ENCODE measurements at places on chromosomes 12 and 14.

- DNase-seq, result no peak
Measured at GRCh38 chr12:13452955-13453570, 256.5 kb downstream of the EMP1 start.

- no peak for DNase-seq
Measured at GRCh38 chr12:53389702-53390101, 9.7 kb downstream of the SP1 start.

DNA sequence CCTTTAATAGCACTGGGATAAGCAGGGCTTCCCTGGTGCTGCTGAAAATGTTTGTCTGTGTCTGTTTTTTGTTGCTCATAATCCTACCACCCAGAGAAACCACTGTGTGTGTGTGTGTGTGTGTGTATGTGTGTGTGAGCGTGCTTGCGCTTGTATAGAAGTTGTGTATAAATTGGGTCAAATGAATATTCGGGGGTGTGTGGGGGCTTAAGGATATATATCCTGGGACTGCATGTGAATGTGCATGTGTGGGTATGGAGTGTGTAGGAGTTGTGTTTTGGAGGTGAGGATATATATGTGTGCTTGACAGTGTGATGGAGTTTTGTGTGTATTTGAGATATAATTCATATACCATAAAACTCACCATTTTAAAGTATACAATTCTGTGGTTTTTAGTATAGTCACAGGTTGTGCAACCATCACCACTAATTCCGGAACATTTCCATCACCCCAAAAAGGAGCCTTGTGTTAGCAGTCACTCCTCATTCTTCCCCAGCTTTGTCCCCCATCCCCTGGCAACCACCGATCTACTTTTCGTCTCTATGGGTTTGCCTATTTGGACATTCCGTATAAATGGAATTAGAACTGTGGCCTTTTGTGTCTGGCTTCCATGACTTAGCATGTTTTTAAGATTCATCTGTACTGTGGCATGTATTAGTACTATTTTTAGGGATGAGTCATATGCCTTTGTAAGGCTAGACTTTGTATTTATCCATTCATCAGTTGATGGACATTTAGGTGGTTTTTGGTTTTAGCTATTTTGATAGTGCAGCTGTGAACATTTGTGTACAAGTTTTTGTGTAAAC, 25.6 kb downstream of the TCTN1 start:
- no peak for DNase-seq

GRCh38 chr14:79608446-79608845, 602.9 kb downstream of the DIO2 start:
- no peak for DNase-seq

DNA sequence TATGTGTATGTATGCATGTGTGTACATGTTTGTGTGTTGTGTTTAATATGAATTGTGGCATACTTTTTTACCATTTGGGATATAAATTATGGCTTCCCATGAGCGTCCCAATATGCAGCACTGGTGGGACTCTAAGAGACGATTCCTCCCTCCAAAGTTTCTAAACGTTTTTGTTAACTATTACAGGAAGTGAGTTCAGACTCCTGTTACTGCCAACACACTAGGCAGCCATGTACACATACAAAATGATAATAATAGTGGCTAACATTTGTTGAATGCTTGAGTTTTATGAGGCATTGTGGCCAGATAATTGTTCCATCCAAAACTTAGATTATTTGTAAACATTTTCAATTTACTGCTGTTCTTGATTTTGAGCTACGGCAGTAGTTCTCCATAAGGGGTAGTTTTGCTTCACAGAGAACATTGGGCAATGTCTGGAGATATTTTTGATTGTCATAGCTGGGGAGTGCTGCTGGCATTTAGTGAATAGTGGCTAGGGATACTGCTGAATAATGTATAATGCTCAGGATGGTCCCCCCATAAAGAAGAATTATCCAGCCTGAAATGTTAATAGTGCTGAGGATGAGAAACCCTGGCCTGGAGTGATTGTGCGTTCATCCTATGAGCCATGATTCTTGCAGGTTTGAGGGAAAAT, 45.1 kb downstream of the ARID2 start:
- no peak for DNase-seq

DNA sequence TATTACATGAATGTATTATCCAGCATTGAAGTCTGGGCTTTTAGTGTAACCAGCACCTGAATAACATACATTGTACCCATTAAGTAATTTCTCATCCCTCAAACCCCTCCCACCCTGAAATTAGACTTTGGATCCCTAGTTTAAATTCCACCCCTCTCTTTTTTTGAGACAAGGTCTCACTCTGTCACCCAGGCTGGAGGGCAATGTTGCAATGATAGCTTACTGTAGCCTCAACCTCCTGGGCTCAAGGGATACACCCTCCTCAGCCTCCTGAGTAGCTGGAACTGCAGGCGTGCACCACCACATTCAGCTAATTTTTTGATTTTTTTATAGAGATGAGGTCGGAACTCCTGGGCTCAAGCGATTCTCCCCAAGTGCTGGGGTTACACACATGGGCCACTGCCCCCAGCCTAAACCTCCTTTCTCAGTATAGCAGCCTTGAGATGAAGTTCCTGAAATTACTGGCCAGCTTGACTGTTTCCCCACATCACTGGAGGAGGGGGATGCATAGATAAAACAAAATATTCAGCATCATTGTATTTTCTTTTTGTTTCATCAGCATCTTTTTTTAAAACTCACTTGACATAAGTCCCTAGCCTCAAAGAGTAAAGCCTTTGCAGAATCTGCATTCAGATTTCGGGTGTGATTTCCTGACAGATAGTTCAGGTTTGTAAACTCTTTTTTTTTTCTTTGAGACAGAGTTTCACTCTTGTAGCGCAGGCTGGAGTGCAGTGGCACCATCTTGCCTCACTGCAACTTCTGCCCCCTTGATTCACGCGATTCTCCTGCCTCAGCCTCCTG, 7.0 kb downstream of the PTPN11 start:
- DNase-seq, result no peak

- no peak for DNase-seq
Measured at GRCh38 chr12:59077575-59078426, 157.5 kb upstream of the LRIG3 start.

DNA sequence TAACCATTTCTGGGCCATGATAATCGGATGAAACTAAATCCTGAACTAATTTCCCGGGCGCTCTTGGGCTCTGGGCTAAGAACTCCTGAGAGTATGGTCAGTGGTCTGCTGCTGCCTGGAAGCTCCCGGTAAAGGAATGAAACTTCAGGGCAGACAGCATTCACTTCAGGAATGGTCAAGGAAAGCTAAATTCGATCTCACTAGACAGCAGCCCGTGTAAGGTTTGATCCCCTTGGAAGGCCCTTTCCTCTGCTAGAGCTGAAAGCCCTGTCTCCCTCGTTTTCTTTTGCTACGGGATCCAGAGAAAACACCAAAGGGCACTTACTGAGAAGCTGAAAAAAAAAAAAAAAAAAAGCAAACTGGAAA, 680 bp downstream of the ASB8 start:
- no peak for DNase-seq

- no peak for DNase-seq
Measured at GRCh38 chr12:22431693-22432251, 97.3 kb upstream of the ST8SIA1 start.

DNA sequence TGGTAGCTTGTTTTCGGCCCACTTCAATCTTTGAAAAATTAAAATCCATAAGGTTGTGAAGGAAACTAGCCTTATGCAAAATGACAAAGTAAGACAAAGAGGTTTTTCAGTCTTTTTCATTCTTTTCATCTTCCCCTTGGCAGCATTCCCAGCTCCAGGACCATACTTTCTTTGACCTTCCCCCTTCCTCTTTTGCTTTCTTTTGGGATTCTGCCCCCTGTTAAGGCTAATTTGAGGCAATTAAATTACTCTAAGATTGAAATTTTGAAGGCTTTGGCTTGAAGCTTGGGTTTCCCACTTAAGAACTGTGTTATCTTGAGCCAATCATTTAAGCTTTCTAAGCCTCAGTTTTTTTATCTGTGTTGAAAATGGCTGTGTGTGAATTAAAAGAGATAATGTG, 124.9 kb downstream of the DACT1 start:
- no peak for DNase-seq

All from activated naive CD4-positive, alpha-beta T cell treated with anti-CD3 and anti-CD28 coated beads, Interleukin-2, amount 10 ng/mL, durations not matched to agents 7 days and 5 days (primary cell).